NCI-H2029 treated with DMSO at 0.1 percent for 48 hours (cell line): ENCODE measurements at places on chromosomes 2 and 18.

- no peak for DNase-seq
These were observed 30.1 kb downstream of the SH2D6 start for GRCh38 chr2:85448461-85449213.

GRCh38 chr2:13686262-13686661 lies 946.3 kb upstream of the LRATD1 start:
- DNase-seq: no peak

DNA sequence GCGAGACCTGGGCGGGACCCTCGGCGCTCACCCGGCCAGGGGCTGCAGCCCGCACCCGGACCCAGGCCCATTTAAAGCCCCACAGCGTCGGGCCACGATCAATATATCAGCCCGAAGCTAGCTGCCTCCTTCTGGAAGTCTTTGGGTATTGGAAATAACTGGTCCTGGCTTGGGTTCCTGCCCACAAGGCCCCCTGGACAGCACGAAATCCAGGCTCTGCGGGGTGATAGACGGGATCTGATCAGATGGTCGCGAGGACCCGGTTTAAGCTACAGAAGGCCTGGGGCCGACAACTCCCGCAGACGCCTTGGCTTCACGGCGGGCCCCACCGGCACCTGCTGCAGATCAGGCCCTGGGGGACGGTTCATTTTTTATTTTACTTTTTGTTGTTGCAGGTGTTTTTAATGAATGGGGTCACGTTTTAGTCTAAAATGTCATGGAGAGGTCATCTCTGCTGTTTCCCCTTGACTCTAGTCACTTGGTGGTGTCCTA lies 362 bp upstream of the PSTPIP2 start:
- no peak for DNase-seq

DNA sequence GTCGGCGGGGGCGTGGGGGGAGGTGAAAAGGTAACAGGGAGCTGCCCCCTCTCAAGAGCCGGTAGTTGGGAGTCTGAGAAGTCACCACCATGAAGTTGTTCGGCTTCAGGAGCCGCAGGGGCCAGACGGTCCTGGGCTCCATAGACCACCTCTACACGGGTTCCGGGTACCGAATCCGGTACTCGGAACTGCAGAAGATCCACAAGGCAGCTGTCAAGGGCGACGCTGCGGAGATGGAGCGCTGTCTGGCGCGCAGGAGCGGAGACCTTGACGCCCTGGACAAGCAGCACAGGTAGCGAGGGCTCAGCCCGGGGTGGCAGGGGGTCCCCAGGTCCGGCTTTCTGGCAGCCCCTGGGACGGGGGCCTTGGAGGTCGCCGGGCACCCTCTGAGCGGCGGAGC lies 47.1 kb upstream of the ZNF519 start:
- DNase-seq: no peak

- DNase-seq: no peak
These were observed 134.4 kb upstream of the SEC11C start for GRCh38 chr18:59005262-59005661.

DNA sequence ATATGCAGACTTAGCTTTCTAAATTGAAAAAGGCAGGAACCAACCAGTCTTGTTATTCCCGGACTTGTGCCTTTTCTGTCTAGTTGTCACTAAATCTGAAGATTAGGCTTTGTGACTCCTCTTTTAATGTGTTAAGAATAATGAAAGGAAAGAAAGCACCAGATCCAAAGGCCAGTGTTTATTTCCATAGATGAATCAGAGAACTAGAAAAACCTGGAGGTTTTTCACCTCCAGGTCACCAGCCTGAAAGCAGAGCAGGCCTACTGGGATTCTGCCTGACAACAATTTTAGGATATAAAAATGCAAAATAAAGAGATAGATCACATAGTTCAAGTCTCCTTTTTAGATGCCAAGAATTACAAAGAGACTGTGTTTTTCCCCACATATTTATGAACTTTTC lies 160.4 kb downstream of the GULP1 start:
- DNase-seq: no peak
